ENCODE measurements at places on chromosomes 5 and 9. TPM values are rescaled to one million over a fixed set of nuclear protein-coding genes. Genes with fewer than 3 reads are reported as not detected.

GRCh38 chr9:37424686-37425297 lies 2.3 kb downstream of the GRHPR start:
- DNase-seq = no peak

Gene WDR31
- total RNA-seq = 1.1 TPM

- DNase-seq = no peak
Observed at GRCh38 chr5:168710706-168711105, 131.5 kb upstream of the PANK3 start.

DNA sequence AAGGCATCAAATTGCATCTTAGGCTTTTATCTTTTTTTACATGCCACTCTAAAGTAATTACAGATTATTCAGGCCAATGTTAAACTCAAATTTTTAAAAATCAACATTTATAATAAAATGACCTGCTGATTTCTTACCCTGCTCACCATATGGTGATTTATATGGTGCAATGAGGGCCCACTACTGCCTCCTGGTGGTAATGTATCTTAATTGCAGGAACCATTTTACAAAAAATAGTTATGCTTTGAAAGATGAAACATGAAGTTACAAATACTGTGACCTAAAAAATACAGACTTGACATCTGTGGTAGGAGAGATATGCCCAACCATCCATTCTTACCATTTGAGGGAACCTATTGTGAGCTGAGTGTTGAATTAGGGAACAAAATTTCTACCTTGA lies 292.6 kb upstream of the TAS2R1 start:
- no peak for DNase-seq

DNA sequence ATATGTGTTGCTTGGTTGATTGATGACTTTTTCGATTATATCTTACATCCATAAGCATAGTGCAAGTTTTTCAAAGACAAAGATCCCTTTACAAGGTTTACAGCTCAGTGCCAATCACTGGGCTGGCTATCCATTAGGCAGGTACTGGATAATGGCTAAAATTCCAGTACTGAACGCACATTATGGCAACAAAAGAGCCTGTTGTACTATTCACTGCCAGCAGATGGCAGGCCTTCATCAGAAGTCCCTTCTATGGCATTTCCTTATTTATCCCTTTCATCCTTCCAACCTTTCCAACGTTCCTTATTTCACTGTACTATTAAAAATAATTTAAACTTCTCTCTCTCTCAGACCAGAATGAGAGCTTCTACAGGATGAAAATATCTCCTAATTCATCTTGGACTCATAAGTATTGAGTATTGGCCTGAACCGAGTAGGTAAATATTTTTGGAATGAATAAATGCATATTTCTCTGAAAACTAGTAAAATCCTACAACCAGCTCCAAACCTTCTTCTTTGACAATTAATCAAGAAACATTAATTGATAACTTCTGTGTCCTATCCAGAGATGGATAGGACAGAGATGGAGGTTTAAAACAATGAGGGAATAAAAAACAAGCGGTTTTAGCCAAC lies 6.7 kb upstream of the WNT8A start:
- peak; percentile 66 for DNase-seq

- no peak for DNase-seq
Observed at GRCh38 chr9:8850914-8851313, 1051.3 kb upstream of the DMAC1 start.

GRCh38 chr5:165321912-165322311 lies 1816.5 kb downstream of the MAT2B start:
- no peak for DNase-seq
